ENCODE measurements at places on chromosomes 11 and 22.

DNA sequence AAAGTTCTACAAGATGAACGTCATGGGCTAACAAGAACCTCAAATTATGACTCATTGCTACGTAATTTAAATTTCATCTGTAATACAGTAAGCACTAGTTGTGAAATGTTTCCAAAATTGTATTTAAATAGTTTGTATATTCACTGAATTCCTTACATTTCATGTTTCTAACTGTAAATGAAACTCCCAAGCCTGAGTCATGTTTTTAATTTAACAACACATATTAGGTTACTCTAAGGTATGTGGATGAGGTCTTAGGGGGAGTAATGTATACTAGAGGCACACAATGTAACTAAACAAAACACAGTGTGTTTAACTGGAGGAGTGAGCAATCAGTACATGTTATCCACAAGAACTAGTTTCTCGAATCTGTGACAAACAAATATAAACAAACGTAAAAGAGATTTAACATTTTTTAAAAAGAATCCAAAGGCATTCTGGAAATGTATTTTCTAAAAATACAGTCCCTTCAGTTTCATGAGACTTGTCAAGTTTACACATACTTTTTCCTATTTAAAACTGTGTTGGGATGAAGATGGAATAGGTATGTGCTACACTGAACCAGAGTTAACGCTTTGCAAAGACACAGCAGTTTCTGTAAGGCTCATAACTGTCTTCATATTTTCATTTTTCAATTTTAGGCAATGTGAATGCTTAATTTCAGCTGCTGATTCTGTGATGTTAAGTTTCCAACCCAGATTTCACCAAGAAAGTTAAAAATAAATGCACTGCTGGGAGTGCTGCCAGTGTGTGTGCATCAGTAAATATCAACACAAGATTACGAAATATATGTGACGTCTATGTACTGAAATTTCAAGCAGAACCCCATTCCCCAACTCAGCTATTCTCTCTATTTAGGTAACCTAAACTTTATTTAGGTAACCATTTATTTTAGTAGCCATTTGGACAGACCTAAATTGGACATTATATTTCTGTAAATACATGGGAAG, 52.6 kb downstream of the PITPNB start:
- DNase-seq = no peak

GRCh38 chr11:129458756-129459535, 83.3 kb downstream of the BARX2 start:
- DNase-seq = no peak

GRCh38 chr11:8206251-8207079, 37.6 kb upstream of the RIC3 start:
- no peak for DNase-seq

DNA sequence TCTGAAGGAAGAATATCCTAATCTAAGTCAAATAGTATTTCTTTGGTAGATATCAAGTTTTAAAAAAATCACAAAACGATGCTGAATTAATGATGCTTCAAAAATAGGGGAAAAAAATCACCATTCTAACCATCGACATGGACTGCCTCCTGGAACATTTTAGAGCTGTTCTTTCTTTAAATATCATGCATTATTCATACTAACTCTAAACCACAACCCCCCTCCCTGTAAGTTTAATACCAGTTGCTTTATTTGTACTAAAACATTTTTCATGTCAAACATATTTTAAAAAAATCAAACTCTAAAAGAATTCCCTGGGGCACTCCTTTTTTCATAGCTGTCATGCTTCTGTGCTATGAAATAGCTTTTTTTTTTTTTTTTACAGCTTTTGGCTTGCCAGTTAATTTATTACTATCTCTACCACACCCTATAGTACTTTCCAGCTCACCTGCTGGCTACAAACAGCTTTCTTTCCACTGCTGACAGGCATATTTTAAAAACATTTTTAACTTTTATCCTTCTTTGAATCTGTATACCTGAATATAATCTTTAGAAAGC, 256.9 kb downstream of the SOX6 start:
- no peak for DNase-seq

GRCh38 chr11:83835423-83835822, 549.3 kb upstream of the CCDC90B start:
- DNase-seq = no peak

- no peak for DNase-seq
These were observed 56.4 kb upstream of the CCDC89 start for GRCh38 chr11:85742348-85742747.

DNA sequence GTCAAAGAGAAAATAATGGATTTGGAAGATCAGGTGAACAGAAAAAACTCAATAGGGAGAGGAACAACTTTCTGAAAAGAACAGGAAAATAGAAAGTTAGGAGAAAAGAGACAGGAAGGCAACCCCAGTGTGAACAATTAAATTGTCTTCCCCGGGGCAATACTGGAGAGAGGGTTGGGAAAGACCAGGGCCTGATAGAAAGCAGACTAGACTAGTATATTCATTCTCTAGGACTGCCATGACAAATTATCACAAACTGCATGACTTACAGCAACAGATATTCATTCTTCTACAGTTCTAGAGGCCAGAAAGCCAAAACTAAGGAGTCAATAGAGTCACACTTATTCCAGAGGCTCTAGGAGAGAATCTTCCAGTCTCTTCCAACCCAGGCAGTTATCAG, 482.8 kb downstream of the SOX6 start:
- DNase-seq = no peak

- DNase-seq = no peak
These were observed 120.4 kb downstream of the SEZ6L start for GRCh38 chr22:26289611-26290101.

DNA sequence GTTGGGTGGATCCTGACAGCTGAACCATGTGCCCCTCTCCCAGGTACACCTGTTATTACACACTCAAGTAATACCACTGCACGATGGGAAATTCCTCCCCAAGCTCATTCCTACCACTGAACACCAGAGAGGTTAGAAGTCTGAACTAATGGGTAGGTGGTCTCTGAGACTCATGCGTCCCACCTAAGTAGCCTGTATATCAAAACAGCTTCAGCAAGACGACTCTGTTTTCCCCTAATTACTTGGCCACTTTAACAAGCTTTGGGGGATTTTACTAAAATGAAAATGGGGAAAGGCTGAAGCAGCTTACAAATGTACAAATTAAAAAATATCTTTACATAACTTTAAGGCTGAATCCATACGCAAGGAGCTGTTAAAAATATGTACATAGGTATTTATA, 29.4 kb downstream of the LGR4 start:
- DNase-seq = no peak

GRCh38 chr11:86214710-86215109, 29.8 kb upstream of the EED start:
- DNase-seq = peak; percentile 54

- no peak for DNase-seq
These were observed 60.3 kb upstream of the IGLL5 start for GRCh38 chr22:22827187-22827939.

DNA sequence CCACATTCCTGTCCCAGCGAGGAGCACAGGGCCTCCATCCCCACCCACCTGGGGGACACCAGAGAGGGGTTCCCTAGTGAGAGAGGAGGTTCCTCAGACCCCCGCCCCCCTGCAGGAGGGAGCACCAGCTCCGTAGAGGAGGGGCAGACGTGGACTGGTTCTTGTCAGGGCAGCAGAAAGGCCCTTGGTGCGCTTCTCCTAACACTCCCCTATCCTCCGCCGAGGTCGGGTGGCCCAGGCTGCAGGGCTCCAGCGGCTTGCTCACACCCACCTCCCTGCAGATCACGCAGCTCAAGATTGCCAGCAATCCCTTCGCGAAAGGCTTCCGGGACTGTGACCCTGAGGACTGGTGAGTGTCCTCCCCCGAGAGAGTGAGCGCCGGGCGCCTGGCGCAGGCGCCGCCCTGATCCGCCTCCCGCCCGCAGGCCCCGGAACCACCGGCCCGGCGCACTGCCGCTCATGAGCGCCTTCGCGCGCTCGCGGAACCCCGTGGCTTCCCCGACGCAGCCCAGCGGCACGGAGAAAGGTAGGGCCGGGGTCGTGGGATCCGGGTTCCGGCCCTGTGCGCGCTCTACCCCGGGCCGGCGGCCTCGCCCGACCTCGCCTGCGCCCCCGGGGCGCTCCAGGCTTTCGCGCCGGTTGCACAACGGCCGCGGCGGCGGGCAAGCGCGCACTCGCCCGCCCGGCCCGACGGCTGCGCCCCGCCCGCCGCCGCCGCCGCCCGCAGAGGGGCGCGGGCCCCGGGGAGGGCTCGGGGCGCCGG, 5.1 kb downstream of the TBX1 start:
- no peak for DNase-seq

DNA sequence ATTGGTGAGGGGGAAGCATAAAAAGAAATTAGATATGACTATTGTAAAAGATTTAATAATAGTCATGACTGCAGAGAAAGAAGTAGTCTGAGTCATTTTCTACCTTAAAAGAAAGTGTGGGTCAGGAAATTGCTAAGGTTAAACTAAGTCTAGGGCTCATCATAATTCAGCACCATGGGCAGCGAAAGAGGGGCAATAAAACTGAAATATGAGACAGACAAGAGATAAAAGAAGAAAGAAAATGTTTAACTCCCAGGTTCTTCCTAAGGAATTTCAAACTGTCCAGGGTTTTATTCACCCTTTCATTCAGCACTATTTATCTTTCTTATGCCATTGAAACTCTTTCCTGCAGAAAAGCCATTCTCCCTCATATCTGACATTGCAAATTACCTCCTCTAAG, 114.4 kb upstream of the API5 start:
- no peak for DNase-seq

GRCh38 chr11:118109231-118109630, 22.5 kb upstream of the SMIM35 start:
- DNase-seq = no peak

DNA sequence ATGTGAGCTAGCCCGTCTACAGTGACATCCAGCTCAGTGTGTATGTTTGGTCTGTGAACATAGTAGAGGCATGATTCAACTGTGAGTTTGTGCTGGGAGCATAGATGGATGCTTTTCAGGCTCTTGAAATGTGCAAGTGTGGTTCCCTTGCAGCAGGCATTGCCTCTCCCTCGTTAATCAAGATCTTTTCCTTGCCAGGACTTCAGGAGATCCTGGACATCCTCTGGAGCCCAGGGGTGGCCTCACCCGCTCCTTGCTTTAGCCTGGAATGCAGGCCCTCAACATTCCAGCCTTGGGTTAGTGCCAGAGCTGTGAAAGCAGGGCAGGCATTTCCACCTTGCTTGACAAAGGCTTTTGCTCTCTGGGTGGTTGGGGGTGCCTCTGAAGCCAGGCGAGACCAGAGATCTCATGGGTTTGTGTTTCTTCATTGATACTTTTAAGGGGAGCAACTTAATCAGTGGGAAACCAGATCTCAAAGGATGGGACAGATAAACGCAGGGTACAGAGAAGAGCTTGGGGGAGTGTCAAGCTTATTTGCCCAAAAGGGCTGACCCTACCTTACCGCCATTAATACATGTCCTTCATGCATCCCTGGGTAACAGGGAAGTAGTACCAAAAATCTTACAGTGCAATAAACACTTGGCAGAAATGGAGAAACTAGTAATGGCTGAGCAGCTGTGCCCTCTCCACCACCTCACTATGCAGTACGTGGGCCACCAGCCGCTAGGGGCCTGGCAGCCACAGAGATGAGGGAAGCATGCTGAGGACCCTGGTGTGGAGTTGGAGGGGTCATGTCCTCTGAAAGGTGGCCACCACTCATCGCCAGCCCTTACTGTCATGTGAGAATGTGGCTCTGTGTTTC, 72.1 kb downstream of the PTPRJ start:
- no peak for DNase-seq

DNA sequence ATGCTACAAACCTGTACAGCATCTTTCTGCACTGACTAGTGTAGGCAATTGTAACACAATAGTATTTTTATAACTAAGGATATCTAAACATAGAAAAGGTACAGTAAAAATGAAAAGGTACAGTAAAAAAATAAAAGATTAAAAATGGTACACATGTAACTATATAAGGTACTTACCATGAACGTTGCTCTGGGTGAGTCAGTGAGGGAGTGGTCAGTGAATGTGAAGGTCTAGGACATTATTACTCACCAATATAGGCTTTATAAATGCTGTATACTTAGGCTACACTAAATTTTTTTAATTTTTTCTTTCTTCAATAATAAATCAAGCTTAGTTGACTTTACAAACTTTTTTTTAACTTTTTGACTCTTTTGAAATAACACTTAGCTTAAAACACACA, 59.9 kb downstream of the EIF3M start:
- DNase-seq = no peak

GRCh38 chr11:31233425-31233824, 136.1 kb downstream of the DCDC1 start:
- no peak for DNase-seq

DNA sequence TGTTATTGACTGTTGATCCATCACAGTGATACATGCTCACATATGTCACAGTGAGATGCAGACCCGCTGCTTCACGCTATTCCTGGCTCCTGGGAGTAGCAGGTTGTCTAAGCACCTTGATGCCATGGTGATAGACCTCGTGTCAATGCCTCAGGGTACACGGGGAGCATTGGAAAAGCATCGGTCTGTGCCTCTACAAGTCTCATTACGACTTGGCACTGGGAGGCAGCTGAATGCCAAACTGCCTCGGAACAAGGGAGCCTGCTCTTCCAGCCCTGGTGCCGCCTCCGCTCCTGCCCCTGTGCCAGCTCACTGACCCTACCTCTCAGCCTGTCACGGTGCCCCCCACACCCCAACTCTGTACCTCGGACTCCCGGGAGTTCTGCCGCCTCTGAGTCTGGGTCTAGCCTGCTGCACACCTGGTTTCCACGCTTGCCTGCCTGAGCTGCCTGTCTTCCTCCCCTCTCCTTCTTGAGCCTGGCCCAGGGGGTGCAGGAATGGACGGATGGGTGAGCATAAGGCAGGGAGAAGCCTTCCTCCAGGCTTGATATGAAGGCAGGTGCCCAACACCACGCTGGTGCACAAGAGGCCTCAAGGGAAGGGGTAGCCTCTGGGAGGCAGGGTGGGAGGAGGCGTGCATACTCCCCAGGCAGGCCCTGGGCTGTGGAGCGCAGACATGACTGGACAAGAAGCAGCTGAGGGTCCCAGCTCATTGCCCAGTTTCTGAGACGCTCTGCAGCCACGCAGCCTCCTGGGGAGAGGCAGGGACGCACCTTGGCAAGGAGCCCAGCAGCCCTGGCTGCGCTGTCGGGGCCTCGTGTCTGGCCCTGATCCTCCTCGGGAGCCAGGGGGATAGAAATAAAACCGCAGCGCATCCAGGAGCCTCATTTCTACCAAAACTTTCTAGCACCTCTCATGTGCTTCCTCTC, 1.8 kb upstream of the NFAM1 start:
- no peak for DNase-seq

GRCh38 chr11:108921211-108921610, 256.3 kb downstream of the DDX10 start:
- no peak for DNase-seq

GRCh38 chr11:85889676-85890579, 34.7 kb downstream of the CCDC83 start:
- no peak for DNase-seq

GRCh38 chr11:46564459-46564858, 29.4 kb downstream of the AMBRA1 start:
- DNase-seq = no peak

GRCh38 chr11:20731676-20732215, 62.4 kb downstream of the NELL1 start:
- no peak for DNase-seq

DNA sequence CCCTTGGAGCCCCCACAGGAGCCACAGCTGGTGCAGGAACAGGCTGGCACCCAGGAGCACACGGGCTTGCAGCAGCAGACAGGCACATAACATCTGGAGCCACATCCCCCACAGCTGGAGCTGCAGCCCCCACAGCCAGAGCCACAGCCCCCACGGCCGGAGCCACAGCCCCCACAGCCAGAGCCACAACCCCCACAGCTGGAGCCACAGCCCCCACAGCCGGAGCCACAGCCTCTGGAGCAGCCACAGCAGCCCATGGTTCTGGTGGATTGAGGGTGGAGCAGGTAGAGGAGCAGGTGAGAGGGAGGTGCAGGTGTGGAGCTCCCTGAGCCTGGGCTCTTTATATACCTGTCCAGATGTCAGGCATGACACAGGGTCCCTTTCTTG, at the start of gene KRTAP5-2:
Gene KRTAP5-2, minus strand, starts transcription at position 301 of the 387 bp plus-strand sequence. Its CDS starts 44 bp downstream, at position 257.
- no peak for DNase-seq
